ENCODE measurements at places on chromosomes 7 and 10.

DNA sequence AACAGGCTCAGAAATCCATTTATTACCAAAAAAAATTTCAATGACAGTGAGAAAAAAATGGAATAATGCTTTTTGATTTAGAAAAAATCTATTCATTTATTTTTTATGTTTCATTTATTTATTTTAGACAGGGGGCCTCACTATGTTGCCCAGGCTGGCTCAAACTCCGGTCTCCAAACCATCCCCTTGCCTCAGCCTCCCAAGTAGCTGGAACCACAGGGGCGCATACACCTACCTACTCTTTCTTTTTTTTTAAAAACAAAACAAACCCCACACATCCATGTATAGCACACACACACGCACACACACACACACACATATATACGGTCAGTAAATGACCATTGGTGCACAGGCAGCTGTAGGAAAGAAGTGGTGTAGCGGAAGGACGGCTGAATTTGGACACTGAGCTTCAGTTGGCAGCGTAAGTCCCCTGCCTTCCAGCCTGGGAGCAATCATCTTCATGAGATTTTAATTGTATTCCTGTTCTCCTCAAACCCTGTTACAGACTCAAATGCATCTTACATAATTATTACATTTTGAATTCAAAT is 28.8 kb downstream of the ARL4A start:
- DNase-seq, result no peak

- no peak for DNase-seq
These were observed 610.2 kb downstream of the CALN1 start for GRCh38 chr7:71801976-71802375.

DNA sequence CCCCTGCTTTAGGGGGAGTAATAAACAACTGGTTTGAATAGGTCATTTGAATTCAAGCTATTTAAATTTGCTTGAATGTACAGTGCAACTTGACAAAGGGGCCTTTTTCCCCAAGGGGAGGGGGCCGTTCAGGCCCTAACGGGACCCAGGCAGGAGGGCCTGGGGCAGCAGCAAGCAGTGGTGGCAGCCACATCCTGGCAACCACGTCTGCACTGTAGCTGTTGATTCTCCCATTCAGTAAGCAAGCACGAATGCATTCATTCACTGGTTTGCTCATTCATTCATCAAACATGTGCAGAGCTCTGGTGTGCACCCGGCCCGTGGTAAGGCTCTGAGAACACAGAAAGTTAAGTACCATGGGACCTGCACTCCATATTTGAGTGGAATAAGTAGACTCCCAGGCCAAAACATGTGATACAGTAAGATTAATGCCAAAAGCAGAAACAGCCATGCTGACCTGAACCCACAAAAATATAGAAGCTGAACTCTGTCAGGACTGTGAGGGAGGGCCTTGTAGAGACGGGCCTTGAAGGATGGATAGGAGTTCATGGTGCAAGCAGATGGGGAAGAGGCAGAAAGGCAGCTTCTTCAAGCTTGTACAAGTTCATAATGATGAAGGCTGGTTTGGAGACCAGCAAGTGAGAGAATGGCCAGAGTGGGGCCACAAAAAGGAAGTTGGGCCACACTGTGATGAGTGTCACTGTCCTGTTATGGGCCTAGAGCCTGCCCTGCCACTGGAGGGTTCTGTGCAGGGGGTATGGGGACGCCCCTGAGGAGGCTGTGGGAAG is 29.3 kb upstream of the C10orf53 start:
- DNase-seq, result no peak

DNA sequence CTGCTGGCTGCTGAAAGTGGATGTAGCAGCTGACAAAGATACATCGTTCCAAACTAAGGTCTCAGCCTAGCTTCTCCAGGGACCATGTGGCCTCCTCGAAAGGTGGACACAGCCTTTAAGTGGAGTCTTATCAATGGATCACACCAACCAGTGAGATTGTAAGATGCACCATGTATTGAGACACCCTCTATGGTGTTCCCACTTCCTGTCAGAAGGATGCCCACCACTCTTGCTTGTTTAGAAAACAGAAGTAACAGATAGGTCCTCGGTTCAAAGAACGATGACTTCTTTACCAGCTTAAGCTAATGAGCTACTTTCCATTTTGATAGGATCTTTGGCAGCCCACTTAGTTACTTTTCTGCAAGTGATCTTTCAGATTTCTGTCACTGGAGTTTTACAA is 34.3 kb downstream of the SLC25A13 start:
- DNase-seq, result no peak

DNA sequence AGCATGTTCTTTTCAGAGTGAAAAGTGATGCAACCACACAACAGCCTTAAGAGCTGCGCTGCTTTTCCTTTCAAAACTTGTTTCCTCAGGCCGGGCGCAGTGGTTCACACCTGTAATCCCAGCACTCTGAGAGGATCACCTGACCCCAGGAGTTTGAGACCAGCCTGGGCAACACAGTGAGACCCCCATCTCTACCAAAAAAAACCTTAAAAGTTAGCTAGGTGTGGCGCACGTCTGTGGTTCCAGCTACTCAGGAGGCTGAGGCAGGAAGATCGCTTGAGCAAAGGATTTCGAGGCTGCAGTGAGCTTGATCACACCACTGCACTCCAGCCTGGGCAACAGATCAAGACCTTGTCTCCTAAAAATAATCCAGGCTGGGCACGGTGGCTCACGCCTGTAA is 2.0 kb downstream of the COX19 start:
- DNase-seq, result no peak

- no peak for DNase-seq
These were observed 140.4 kb downstream of the PIP4K2A start for GRCh38 chr10:22573820-22574569.

DNA sequence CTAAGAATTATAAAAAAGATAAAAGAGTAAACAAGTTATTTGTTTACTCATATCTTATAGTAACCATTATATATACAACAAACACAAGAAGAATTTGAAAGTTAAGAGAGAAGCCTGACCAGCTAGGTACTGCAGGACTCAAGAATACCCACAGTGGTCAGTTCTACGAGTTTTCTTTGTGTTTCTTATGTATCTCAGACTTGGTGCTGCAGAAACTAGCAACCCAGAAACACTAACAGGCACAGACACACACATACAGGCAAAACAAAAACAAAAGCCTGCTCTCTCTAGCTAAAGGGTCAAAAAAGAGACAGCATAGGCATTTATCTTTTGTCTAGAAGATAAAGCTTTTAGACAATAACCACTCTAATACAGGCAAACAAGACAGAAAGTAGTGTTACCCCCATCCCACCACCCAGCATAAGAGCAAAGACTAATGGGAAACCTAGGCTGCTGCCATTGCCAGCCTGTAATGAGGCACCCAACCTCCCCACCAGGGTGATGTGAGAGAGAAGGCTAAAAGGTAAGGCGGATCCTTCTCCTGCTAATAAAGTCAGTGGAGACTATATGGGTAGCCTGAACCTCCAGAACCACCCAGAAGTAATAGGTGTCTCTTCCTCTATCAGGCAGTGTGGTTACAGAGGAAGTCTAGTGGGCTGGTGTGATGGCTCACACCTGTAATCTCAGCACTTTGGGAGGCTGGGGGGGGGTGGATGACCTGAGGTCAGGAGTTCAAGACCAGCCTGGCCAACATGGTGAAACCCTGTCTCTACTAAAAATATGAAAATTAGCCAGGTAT is 113.9 kb downstream of the DNAJC1 start:
- no peak for DNase-seq

- no peak for DNase-seq
These were observed 14.4 kb downstream of the SPOCK2 start for GRCh38 chr10:72073708-72074573.

GRCh38 chr10:85977642-85978041 is 389.0 kb downstream of the GRID1 start:
- no peak for DNase-seq

DNA sequence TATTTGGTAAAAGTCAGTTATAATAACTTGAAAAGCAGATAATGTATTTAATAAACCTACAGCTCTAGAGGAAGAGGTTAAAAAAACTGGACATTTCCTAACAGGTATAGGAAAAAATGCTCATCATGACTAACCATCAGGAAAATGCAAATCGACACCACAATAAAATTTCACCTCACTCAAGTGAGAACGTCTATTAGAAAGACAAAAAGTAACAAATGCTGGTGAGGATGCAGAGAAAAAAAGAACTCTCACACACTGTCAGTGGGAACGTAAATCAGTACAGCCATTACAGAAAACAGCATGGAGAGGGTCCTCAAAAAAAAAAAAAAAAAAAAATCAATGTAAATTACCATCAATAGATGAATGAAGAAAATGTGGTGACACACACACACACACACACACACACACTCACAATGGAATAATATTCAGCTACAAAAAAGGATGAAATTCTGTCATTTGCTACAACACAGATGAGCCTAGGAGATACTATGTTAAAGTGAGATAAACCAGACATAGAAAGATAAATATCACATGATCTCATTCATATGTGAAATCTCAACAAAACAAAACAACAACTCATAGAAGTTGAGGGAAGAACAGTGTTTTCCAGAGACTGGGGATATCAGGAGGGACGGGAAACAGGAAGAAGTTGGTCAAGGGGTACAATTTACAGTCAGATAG is 20.1 kb downstream of the EPC1 start:
- no peak for DNase-seq

- no peak for DNase-seq
These were observed 606.4 kb downstream of the SORCS1 start for GRCh38 chr10:106557951-106558733.

GRCh38 chr7:128914566-128915151 is 4.2 kb upstream of the KCP start:
- DNase-seq, result no peak

- no peak for DNase-seq
These were observed 1.1 kb downstream of the RALA start for GRCh38 chr7:39624442-39624807.

DNA sequence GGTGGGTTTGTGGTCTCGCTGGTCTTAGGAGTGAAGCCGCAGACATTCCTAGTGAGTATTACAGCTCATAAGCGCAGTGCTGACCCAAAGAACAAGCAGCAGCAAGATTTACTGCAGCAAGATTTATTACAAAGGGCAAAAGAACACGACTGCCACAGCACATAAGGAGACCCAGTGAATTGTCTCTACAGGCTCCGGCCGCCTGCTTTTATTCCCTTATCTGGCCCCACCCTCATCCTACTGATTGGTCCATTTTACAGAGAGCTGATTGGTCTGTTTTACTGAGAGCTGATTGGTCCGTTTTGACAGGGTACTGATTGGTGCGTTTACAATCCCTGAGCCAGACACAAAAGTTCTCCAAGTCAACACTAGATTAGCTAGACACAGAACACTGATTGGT is 82.1 kb downstream of the VIPR2 start:
- DNase-seq, result no peak

DNA sequence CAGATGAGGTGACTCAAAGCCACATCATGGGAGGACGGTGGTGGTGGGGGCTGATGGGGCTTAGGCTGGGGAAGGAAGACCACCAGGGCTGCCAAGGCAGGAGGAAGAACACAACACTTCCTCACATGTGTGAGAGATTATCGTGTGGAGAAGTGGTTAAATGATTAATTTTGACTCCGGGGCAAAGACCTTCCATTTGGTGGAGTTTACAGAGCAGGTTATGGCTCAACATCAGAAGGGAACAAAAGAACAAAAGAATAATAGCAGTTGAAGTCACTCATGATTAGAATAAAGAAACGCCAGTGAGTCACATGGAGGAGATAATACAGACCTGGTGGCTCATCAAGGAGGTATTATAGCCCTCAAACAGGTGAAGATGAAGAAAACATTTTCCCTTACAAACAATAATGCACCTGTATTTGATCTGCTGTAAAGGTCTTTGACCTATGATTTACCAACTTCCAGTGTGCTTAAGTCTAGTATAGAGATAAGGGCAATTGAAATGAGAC is 170.1 kb downstream of the PKD1L1 start:
- no peak for DNase-seq

DNA sequence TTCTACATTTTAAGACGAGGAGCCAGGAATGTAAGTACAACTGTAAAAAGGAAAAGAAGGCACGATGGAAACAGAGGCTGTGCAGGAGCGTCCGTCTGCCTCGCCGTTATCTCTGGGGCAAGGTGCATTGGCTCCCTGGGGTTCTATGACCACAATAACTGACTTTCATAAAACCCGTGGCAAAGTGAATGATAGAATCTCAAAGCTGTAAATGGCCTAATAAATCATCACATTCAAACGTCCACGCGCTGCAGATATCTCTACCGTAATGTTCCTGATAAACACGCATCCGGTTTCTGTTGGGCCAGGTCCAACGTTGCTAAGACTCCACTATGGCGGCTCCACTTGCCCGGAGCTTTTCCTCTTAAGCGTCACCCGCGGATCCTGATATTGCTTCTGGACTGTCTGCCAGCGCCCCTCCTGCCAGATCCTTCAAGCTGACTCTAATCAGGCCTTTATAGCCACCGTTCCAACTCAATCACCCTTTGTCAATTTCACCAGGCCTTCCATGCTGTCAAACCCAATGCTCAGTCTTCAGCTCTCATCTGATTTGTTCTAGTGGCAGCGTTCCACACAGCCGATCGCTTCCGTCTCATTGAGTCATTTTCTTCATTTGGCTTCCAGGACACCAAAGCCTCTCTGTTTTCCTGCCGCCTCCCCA is 265.6 kb upstream of the FOXK1 start:
- DNase-seq, result peak; percentile 12

Data from NCI-H1417 treated with DMSO at 0.1 percent for 48 hours (cell line).